T-helper 17 cell (primary cell): ENCODE measurements at places on chromosomes 5 and 9. TPM values are rescaled to one million over a fixed set of nuclear protein-coding genes. Genes with fewer than 3 reads are reported as not detected.

The BTNL8 gene
- total RNA-seq: not detected

The IL5 gene
- not detected for total RNA-seq

The SV2C gene
- 0.18 TPM for total RNA-seq

The IDNK gene
- total RNA-seq: 5.0 TPM

The GNA14 gene
- total RNA-seq: not detected

The FGF10 gene
- not detected for total RNA-seq

The RFESD gene
- total RNA-seq: 2.9 TPM

The FER gene
- total RNA-seq: 9.8 TPM

The MZB1 gene
- total RNA-seq: 3.1 TPM

The SEMA5A gene
- 0.75 TPM for total RNA-seq

The ICE1 gene
- total RNA-seq: 36.3 TPM

The ITK gene
- total RNA-seq: 235 TPM

The RNF224 gene
- not detected for total RNA-seq

The UBQLN1 gene
- 152 TPM for total RNA-seq

The ACTBL2 gene
- not detected for total RNA-seq

The TNFSF8 gene
- 45.7 TPM for total RNA-seq

The DIPK1B gene
- 1.3 TPM for total RNA-seq
